Right cardiac atrium (tissue), 5 donors: ENCODE measurements at places on chromosomes 16 and 17.

GRCh38 chr16:19639986-19640421 lies 78.0 kb downstream of the KNOP1 start:
- DNase-seq = no peak

GRCh38 chr17:38796451-38797157 lies 2.8 kb downstream of the PIP4K2B start:
- no peak for DNase-seq

DNA sequence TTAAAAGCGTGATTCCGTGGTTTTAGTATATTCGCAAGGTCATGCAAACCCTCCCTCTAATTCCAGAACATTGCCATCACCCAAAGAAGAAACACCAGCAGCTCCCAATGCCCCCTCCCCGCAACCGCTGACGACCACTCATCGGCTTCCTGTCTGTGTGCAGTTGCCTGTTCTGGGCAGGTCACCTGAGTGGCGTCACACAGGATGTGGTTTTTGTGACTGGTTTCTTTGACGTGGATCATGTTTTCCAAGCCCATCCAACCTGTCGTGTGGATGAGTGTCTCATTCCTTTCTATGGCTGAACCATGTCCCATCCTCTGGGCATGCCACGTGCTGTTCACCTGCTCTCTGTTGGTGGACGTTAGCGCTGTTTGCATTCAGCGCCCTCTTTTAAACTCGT lies 8.2 kb upstream of the ATP2C2 start:
- no peak for DNase-seq

DNA sequence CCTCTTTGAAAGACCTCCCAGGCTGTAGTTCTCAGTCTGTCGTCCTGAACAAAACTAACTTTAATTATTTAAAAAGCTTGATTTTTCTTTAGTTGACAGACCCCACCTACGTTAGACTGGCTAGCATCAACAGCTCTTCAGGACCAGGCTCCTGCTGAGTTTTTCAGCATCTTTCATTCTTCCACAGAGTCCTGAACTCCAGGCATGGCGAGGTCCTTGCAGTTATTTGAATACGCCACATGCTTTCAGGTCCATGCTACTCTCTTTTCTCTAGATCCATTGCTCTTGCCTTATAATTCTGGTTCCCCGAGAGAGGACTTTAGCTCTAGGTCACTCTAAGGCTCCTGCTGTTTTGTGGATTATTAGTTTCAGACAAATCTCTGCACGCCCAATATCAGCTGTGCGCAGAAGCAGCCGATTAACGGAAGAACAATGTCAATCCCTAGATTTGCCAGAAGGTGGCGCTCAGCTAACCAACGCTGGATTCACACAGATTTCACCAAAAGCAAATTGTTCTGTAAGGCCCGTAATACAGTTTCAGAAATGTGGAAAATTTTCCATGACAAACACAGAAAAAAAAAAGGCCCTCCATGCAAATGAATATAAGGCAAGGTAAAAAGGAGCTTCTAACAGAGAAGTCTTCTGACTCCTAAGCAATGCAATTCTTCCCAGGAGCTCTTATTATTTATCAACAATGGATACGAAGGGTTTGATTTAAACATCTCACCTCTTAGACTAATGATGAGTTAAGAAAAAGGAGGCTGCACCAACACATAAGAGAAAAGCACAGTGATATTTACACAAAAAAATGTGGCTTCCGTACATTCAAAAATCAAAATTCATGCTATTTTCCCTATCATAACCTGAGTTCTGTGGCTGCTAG lies 33.5 kb upstream of the BCO1 start:
- no peak for DNase-seq

DNA sequence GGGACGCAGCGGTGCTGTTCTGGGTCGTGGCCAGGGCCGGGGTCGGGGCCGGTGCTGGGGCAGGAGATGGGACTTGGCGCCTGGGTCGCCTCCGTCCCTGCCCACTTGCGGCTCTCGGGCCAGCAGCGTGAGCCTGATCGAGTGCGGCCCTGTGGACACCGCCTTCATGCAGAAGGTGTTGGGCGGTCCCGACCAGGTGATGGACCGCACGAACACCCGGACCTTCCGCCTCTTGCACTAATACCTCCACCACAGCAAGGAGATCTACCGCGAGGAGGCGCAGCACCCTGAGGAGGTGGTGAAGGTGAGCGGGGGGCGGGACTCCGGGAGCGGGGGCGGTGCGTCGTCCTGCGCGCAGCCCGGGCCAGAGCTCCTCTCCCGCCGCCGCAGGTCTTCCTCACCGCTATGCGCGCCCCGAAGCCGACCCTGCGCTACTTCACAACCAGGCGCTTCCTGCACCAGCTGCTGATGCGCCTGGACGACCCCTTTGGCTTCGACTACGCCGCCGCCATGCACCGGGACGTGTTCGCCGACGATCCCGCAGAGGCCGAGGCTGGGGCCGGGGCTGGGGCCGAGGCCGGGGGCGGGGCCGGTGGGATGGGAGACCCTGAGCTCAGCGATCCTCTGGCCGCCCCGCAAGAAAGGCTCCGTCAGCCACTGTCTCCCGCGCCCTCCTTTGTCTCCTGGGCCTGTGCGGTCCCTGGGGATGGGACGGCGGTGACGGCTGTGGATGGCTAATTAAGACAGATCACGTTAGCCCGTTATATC lies 4.5 kb upstream of the HSD17B1 start:
- DNase-seq = peak; percentile 52

- DNase-seq = no peak
These were observed 18.0 kb upstream of the CACNG1 start for GRCh38 chr17:67026341-67026740.

- peak; percentile 93 for DNase-seq
These were observed 86.3 kb downstream of the SPECC1 start for GRCh38 chr17:20095336-20096080.

GRCh38 chr17:9854255-9854654 lies 28.5 kb downstream of the GLP2R start:
- DNase-seq = no peak

DNA sequence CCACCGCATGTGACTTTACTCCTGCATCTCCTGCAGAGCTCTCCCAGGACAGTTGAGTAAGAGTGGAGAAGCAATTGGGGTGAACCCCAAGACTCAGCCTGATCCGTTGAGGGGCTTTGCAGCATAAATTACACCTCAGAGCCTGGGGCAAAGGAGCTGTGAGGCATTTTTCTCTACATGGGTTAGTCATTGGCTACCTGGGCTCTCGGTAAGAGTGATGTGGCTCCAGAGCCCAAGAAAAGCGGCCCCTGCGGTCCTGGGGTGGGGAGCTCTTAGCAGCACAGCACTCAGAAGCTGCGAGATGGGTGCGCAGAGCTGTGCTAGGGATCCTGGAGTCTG lies 40.4 kb upstream of the C16orf78 start:
- DNase-seq = no peak

- DNase-seq = no peak
These were observed 826.4 kb downstream of the CDH11 start for GRCh38 chr16:64295466-64295865.
